ENCODE measurements at places on chromosomes 2 and 18.

- DNase-seq: no peak
Observed at GRCh38 chr2:207142461-207142860, 23.3 kb downstream of the KLF7 start.

- DNase-seq: no peak
Observed at GRCh38 chr18:75230163-75231052, 19.8 kb downstream of the TSHZ1 start.

- DNase-seq: no peak
Observed at GRCh38 chr2:227428731-227429285, 41.1 kb upstream of the SCYGR1 start.

GRCh38 chr2:163185160-163185559, 346.6 kb upstream of the KCNH7 start:
- no peak for DNase-seq

GRCh38 chr2:108927936-108928659, 60.9 kb downstream of the EDAR start:
- peak; percentile 8 for DNase-seq

DNA sequence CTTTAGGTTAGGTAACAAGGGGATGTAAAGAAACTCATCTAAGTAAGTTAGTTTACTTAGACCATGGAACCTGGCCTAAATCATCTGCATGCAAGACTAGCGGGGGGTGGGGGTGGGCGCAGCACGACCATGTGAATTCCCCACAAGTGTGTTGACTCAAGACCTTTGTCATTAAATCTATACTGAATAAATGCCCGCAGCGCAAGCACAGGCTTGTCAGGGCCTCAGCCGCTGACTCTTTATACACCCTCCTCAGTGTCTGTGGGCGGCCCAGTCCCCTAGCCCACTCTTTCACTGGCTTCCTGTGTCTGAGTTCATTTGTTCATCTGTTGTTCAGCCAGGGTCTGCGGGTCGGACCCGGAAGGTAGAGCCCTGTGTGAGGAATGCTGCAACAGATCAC, 17.8 kb downstream of the MAP3K2 start:
- DNase-seq: no peak

DNA sequence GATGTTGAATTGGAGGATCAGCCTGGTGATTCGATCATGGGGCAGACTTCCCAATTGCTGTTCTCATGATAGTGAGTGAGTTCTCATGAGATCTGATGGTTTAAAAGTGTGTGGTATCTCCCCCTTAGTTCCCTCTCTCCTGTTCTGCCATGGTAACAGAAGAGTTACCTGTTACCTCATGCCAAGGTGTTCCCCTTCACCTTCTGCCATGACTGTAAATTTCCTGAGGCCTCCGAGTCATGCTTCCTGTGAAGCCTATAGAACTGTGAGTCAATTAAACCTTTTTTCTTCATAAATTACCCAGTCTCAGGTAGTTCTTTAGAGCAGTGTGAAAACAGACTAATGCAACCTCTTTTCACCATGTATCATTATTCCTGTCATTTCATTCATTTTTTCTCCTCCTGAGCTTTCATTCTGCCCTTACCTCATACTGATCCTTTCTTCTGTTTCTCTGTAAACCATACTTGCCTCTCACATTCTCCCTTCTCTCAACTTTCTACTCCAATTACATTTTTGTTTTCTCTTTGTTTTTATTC, 22.0 kb downstream of the STARD6 start:
- no peak for DNase-seq

DNA sequence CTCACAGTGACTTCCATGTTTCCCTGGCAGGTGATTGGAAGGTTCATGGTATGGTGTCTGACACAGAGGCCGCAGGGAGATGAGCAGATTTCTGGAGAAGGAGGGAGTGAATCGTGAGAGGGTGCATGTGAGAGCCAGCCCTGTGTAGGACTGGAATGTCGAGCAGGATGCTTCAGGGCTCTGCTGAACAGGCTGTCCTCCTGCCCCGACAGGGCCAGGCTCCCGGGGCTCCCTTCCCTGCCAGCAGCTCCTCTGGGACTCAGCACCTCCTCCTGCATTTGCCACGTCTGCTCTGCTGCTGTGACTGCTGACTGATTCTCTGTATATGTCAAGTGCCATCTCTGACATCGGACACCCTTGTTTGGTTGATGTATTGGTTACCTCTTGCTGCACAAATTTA, 38.5 kb upstream of the INHBB start:
- no peak for DNase-seq

DNA sequence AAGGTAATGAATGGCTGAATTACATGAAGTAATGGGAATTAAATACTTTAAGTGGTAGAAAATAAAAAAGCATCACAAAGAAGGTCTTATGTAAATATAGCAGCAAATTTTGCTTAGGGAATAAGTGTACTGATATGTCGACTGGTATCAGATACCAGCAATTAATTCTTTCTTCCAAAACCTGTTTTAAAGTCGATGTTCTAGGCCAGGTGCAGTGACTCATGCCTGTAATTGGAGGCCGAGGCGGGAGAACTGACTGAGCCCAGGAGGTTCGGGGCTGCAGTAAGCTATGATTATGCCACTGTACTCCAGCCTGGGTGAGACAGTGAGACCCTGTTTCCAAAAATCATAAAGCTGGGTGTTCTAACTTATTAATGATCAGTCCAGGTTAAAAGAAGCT, 30.3 kb downstream of the SP3 start:
- DNase-seq: no peak

DNA sequence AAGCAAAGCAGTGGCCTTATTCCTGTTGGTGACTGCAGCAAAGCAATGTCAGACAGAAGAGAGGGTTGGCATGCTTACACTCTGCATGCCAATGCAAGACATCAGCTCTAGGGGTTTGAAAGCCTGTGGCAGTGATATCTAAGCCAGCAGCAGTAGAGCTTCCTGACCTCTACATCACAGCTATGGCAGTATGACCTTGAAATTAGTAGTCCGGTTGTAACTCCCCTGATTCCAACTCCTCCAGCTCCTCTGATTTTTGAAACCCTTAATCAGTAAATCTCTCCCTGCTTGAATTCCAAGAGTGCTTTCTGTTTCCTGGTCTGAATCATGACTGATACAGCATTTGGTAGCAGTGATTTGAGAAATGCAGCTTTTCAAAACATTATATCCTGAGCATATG, 60.0 kb upstream of the LRP1B start:
- no peak for DNase-seq

- DNase-seq: no peak
Observed at GRCh38 chr18:40473221-40474029, 1481.6 kb upstream of the PIK3C3 start.

DNA sequence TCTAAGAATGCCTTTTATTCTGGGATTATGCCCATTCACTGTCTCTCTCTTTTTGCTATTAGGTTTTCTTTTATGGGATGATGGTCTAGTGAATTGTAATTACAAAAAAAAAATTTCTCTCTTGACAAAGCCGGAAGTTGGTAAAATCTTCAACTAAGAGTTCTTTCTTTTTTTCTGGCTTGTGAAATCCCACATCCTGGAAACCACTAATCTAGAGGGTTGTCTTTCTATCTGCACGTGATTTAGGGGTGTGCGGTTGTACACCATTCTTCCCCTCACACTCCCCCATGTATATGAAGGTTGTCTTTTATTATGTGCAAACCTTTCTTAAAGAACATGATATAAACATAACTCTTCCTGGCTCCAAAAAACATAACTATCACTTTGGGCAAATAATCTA, 52.0 kb downstream of the GATA6 start:
- DNase-seq: no peak

DNA sequence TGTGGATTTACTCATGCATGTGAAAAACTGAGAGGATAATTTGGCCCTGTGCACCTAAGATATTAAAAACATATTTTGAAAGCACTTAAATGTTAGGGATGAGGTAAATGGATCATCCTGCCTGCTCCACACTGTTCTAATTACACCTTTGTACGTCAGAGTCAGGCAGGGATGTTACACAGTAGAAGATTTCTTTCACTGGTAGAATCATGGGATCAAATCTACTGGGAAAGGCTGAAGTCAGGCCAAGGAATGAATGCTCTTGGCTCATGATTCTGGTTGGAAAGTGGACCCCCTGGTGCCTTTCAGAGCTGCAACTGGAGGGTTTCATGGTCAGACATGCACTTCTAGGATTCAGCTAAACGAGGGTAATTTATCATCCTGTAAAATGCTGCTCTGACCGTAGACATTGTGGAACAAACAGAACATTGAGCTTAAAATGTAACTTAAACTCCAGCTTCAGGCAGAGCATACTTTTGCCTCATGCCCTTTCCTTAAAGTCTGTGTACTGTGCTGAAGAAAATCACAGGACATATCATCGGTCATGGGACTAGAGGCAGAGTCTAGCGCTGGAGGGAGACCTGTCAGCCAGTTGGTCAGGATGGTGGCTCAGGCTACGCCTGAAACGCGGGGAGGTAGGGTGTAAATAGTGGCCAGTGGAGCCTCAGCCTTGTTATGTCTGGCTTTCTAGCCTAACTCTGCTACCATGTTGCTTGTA, 4.9 kb downstream of the KCNE4 start:
- DNase-seq: no peak

DNA sequence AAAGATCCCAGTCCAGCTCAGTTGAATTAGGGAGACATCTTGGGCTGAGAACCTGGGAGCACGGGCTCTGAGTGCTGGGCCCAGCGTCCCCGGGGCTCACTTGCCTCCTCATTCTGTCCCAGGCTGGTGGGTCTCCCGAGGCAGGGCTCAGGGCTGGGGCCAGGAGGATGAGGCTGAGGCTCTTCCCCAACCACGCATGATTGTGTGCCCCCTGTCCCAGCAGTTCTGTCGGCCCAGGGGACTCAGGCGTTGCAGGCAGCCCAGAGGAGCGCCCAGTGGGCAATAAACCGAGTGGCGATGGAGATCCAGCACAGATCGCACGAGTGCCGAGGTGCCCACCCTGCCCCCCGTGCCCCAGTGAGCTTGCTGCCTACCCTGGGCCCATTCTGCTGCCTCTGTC, 910 bp downstream of the PRSS56 start:
- no peak for DNase-seq

DNA sequence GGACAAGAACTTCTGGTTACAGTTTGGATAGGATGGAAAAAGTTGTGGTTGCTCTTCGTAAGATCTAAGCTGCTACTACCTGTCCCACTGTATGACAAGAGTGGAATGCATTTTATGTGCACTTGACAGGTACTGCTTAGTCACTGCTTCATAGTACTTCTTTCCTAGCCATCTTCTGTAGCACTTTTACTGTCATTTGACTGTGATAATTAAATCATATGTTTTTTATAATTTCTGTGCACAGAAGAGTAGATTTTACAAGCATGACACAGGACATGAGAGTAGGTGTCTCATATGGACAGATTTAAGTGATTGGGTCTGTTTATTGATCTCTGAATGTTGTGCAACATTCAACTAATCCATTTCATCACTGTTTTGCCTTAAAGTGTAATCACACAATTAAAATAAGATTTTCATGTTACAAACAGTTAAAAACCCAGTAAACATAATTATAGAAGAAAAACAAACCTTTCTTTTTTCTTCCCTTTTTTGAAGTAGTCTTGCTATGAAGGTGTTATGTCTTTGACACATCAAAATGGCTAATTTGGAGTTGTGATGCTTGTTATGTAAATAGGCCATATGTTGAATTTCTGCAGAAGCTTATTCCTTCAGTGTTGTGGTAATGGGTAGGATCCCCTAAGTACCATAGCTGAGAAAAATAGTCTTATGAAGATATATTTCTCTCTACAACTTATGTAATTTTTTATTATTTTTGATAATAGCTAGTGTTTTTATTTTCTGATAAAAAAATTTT, 3.0 kb downstream of the SPATS2L start:
- no peak for DNase-seq

GRCh38 chr18:48009116-48009745, 78.8 kb upstream of the SMAD2 start:
- no peak for DNase-seq

DNA sequence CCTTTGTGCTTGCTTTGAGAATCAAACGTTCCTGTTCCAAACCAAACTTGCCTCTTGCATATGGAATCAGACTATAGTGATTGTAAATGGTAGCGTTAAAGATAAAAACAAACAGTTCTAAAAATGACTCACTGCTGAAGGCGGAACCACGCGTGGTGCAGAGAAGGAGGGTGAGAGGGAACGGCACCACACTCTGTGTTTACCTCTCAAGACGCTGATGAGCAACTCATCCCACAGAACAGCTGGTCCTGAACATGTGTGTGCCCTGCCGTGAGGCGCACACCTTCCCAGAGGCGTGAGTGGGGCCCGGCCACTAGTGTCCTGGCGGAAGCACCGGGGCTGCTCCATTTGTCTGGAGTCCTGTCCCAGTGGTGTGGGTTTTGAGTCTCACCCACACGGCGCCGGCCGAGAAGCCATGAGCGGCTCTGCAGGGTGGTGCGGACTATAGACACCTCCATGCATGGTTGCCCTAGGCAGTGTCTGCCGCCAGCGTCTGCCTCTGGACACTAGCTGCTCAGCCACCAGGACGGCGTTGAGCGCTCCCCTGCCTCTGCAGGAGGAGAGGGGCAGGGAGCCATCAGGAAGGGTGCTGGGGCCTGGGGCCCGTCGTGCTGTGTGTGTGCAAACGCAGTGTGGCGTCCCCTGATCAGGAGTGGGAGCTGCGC, 52.1 kb downstream of the NFATC1 start:
- no peak for DNase-seq

- DNase-seq: no peak
Observed at GRCh38 chr2:224173933-224174332, 134.8 kb upstream of the SERPINE2 start.

- DNase-seq: peak; percentile 86
Observed at GRCh38 chr2:231713730-231714638, 5.7 kb downstream of the PTMA start.

- DNase-seq: no peak
Observed at GRCh38 chr2:207337234-207338219, 171.8 kb upstream of the KLF7 start.

DNA sequence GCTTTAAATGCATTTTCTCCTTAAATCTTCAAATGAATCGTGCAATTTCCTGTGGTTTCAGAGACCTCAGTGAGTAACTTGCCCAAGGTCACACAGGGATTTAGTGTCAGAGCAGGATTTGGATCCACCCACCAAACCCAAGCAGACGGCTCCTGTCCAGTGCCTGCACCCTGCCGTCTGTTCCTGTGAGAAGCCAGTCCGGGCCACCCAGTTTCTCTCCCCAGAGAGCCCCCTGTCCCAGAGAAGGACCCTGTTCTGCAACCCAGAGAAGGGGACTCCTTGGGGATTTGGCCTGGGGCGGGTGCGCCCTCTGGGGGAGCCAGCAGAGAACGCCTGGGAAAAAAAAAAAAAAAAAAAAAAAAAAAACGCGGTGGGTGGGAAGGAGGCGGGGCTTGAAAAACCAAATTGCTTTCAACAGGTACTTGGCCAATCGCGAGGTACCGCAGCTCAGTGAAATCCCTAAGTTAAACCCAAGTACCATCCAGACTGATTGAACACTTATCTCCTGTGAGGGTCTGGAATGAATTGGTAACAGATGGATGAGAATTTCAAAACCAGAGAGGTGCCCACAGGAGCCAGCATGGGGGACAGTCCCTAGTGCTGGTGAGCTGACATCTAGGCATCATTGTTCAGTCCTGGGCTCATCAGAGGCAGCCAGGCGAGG, 30.9 kb upstream of the REEP1 start:
- peak; percentile 8 for DNase-seq

DNA sequence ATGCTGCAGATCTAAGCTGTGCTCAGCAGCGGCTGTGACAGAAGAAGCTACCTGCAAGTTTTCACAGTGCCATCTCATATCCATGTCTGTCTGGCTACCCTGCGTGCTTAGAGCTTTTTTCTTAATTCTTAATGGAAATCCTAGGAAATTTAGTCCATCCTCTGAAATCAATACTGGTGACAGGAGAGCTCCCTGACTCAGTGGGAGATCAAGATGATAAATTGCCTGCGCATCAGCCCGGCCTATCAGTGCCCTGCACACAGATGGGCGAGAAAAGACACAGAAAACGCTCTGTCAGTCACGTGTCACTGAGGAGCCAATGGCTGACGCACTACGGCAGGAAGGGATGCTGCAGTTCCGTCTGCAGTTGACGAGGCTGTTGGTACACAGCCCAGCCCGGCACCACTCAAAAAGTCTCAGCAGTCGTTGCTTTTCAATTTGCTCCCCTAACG, 819.6 kb upstream of the FSHR start:
- peak; percentile 75 for DNase-seq

All from CD4-positive, alpha-beta T cell (primary cell).